Dermis microvascular lymphatic vessel endothelial cell (primary cell): ENCODE measurements at places on chromosomes 4 and X.

DNA sequence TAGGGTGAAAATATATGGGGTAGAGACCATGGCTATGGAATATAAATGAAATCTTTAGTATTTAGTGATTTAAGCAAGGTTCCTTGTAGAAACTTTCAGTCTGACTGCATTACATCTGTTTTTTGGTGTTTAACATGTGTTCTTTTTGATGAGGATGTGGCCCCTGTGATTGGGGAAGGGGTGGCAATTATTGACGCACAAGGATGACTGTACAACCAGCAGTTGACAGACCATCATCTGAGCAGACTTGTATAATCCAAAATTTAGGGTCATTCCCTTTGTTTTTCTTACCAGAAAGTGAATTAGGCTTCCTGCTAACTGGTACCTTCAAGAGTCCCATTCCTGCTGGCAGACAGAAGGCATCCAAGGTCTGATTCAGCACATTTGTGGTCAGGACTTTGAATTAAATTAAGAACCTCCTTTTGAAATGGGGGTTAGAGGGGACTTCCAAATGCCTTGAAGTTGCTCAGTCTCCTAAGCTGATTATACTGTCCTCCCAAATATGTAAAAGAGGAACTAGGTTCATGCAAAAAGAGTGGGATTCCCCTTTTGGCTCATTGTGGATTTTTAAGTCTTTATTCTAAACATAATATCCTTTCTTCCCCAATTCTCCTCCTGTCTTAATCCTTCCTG, 112.4 kb upstream of the CXCL13 start:
- no peak for DNase-seq

DNA sequence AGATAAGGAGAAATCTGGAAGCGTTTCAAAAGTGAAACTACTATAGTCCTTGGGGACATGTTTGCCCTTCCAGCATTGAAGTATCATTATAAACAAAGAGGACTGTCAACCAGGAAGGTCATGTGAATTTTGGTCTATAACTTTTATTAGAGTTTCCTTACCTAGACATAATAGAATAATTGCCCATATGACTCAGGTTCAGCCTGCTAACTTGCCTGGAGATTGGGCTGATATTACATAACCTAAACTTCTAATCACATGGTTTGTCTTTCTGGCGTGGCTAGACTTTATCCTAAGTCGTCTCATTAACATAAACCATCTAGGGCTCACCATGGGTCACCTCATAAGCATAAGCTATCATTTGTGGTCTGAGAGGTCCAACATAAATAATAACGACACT, 775.9 kb downstream of the CENPC start:
- DNase-seq = no peak

DNA sequence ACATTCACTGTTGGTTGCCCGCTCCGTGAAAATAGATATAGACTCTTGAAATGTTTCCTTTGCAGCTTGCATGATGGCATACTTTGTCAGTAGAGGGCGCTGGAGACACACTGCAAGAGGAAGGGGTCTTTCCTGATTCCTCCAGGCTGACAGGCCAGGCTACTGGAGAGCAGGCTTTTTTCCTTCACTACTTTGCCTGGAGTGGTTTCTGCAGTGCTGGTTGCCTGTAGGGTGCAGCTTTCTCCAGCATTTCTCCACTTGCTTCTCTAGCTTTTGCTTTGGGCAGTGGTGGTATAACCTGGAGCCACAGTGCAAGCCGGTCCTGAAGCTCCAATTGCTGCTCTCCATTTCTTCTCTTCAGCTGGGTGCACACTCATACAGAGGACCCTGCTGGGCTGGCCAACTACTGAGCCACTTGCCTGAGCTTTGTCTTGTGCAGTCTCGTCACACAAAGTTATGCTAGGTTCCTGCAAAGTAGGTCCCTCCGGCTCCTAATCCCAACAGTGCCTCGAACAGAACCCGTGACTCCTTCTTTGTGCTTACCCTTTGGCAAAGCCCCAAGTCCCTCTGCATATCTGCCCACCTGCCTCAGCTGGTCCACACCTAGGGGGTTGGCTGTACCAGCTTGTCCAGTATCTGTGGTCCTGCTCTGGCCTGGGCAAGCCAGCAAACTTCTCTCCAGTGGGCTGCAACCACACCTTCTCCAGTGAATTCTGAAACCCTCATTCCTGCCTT, 46.3 kb downstream of the RASSF6 start:
- peak; percentile 47 for DNase-seq

GRCh38 chr4:145297556-145297955, 117.2 kb upstream of the OTUD4 start:
- DNase-seq = no peak

DNA sequence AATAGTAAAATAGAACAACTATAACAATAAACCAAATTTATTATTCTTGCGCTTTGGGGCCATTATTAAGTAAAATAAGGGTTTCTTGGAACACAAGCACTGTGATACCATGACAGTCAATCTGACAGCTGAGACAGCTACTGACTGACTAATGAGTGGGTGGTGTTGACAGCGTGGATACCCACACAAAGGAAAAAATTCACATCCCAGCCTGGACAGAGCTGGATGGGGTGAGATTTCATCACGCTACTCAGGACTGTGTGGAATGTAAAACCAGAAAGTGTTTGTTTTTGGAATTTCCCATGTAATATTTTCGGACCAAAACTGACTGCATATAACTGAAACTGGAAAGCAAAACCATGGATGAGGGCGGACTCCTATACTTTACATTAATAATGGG, 48.8 kb downstream of the IGFBP7 start:
- DNase-seq = no peak

DNA sequence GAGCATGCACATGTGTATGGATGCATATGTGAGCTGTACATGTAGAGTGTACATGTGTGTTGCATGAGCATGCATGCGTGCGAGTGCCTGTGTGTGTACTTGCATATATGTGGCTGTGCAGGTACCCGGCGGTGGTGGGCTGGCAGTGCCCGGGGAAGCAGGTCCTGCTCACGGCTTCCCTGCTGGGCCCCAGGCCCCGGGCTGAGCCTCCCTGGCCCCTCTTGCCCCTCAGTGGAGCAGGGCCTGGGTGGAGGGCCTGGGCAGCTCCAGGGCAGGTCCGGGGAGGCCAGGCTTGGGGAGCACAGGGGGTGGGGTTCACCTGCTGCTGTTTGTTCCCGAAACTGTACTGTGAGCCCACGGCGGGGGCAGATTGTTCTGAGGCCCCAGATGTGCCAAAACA, 9.4 kb downstream of the NAT8L start:
- no peak for DNase-seq

- no peak for DNase-seq
Observed at GRCh38 chr4:108965472-108966076, 202.7 kb upstream of the ETNPPL start.

- no peak for DNase-seq
Observed at GRCh38 chr4:16608123-16608522, 290.3 kb downstream of the LDB2 start.

DNA sequence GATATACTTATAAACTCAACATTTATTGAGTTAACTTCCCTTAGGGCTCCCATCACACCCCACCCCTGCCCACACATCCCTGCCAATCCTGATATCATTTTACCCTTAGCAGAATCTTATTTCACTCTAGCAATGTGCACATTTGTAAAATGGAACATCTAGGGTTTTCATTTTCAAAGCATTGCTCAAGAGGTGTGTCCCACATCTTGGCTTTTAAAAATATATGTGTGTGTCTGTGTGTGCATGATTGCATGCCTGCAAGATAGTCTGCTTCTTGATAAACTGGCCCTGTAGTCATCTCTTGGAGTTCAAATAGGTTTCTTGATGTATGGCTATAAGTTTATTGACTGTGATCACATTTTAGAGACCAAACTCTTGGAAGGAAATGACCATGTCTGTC, 26.4 kb upstream of the EGF start:
- no peak for DNase-seq

DNA sequence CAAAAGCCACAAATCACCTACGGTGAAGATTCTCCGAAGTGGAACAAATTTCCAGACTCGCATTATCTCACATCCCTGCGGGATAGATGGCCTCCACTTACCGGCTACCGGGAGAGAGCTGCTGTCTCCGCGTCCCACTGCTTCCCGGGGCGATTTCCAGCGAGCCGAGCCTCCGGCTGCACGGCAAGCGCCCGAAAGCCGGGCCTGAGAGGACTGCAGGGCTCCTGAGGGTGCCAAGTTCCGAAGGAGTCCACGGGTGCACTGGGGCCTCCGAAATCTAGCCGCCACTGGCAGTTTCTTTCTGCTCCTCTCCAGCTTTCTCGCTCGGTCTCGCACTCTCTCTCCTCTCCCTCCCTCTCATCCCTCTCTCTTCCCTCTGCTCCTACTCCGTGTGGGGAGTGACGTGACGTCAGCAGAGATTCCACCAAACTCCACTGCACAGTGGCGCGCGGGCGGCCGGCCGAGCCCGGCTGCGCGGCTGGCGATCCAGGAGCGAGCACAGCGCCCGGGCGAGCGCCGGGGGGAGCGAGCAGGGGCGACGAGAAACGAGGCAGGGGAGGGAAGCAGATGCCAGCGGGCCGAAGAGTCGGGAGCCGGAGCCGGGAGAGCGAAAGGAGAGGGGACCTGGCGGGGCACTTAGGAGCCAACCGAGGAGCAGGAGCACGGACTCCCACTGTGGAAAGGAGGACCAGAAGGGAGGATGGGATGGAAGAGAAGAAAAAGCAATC, 14.0 kb upstream of the PITX2 start:
- DNase-seq = no peak

- no peak for DNase-seq
Observed at GRCh38 chr4:131288441-131288840, 1860.7 kb upstream of the PCDH10 start.

- no peak for DNase-seq
Observed at GRCh38 chrX:119991005-119991787, 47.6 kb upstream of the NKAP start.

DNA sequence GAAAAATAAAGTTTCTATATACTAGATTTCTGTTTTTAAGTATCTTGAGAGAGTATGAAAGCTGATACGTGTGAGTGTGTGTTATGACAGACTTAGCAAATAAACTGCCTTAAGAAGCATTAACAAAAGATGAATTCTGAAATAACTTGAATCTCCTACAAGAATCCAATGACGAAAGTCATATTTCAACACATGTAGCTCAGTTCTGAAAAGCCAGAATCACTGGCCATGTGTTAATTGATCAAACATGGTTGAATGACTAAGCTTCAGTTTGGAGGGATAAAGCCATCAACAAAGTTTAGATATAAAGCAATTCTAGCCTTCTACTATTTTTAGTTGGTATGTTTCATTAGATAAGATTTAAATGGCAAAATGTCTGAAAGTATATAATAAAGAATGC, 88.5 kb upstream of the ETNPPL start:
- DNase-seq = no peak

DNA sequence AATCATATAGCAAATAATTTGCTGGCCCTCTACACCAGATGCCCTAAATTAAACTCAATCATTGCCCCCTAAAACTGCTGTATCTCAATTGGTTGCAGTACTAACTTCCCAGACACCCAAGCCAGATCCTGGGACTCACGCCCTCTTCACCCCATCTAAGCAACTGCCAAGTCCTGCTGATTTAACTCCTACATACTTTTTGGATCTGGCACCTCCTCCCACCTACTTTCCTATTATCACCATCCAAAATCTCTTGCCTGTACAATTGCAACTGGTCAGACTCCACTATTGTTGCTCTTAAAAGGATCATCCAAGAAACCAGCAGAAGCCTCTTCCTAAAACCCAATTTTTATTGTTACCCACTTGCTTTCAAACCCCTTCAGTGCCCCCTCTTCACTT, 4.7 kb upstream of the HSD17B10 start:
- DNase-seq = no peak

GRCh38 chrX:13066391-13066790, 22.0 kb upstream of the FAM9C start:
- DNase-seq = no peak
